ENCODE measurements at places on chromosomes 2 and 18.

- DNase-seq = peak; percentile 12
Observed at GRCh38 chr2:109736177-109736827, 57.8 kb upstream of the RGPD5 start.

DNA sequence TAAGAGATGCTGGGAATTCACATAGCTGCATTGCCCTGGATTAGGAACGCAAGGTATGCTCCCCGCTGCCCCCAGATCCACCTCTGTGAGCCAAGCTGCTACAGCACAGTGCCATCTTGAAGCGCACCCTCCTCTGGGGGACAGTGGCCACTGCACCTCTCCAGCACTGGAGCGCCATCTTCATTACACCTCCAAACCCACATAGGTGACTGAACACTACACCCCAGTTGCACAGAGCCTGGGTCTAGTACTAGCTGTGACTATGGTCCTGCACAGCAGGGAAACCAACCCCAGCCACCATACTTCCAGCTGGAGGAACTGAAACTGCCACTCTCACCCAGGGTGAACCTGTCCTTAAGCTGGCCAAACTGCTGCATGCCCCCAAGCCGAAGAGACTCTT lies 84.6 kb downstream of the TMEM237 start:
- DNase-seq = no peak

GRCh38 chr2:63049970-63050333 lies 678 bp upstream of the OTX1 start:
- DNase-seq = no peak

GRCh38 chr18:43830947-43831346 lies 553.7 kb upstream of the SYT4 start:
- DNase-seq = no peak

Measured in AG04449 (cell line).